Activated naive CD4-positive, alpha-beta T cell treated with anti-CD3 and anti-CD28 coated beads, Interleukin-2, amount 50 U/mL, for 16 hours (primary cell): ENCODE measurements at places on chromosomes 3 and 15.

DNA sequence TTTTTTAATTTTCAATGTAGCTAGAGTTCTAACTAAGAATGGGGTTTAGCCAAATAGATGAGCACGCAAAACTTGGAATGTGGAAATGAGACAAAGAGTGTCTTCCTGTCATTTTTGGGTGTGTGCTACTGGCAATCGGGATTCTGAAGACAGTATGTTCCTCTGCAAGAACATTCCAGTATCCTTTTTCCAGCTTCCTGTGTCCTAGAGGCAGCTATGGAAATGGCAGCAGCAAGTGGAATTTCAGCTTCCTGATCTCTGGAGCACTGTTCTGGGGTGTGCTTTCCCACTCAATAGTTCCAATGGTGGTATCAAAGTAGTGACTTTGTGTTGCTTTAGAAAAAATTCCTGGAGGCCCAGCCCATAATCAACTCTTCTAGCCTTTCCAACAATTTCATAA is 642.9 kb upstream of the KCNMB2 start:
- no peak for DNase-seq

DNA sequence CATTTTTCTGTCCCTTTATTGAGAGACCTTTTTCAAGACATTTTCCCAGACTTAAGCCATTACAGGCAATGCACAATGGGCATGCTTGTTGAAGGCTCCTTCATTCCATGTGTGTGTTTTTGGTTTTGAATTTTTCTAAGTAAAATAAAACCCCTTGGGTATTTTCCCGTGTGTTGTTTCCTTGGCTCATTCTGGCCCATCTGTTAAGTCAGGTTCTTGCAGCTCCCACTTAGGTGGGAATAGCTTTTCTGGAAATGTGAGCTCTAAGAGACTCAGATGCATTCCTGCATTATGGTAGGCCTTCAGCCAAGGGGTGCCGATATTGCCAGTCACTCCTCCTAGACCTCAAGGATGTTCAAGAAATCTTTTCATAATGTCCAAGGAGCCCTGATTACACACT is 314.9 kb downstream of the CACNA2D3 start:
- no peak for DNase-seq

GRCh38 chr3:169478566-169479313 is 184.8 kb downstream of the MECOM start:
- no peak for DNase-seq

DNA sequence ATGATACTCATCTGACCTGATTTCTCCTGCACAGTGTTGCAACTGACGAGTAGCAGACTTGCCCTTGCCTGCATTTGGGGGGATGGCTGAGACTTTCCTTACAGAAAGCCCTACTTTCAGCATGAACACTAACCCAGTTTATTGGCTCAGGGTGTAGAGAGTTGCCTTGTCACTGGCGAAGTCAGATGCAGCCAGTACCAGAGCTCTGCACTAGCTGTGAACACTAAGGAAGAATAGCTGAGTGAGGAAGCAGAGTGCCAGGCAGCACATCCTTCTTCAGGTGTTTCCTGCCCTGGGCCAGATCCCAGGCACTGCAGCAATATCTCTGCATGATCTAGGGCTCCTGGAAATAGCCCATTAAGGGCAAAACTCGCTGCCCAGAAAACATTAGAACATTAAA is 154.0 kb upstream of the SYNPR start:
- DNase-seq = no peak

GRCh38 chr15:44659056-44659455 is 4.4 kb downstream of the SPG11 start:
- DNase-seq = no peak

DNA sequence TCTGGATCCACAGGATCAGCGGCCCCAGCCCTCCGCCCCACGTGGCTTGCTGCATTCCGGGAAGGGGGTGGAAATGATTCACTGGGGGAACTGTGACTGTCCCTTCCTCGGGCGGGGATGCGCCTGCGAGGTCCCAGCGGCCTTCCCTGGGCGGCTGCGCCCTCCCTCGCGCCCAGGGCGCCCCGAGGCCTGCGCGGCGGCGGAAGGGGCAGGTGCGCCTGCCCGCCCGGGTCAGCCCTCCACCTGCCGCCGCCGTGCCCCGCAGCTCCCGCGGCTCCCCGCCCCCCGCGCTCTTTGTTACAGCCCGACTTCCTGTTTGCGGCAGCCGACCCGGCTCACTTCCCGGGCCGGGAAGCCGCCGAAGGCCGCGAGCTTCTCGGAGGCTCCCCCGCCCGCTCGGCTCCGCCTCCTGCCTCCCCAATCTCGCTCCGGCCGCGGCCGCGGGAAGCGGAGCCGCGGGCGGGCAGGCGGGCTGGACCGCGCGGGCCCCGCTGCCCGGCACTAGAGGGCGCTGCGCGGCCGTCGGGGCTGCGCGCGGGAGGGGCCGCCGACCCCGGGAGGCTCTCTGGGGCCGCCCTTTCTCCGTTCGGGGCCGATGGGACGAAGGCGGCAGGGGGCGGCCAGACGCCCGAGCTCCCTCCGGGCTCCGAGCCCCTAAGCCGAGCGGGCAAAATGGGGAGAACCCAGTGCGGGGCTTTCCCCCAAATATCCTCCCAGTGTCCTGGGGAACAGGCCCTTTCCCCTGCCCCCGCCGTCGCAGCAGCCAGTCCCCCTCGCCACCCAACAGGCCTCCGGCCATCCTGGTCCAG is 11.5 kb upstream of the CHAC1 start:
- peak; percentile 71 for DNase-seq

GRCh38 chr3:171383206-171384018 is 76.8 kb downstream of the TNIK start:
- DNase-seq = no peak
